Renal cortex interstitium (tissue), 15 donors: ENCODE measurements at places on chromosomes 5 and 9. TPM values are rescaled to one million over a fixed set of nuclear protein-coding genes. Genes with fewer than 3 reads are reported as not detected.
A peak's percentile ranks its signal among the peaks of the same experiment; 100 is the strongest.

Gene PRUNE2
- 11.4 TPM for polyA plus RNA-seq

Gene PDLIM4
- polyA plus RNA-seq = 13.8 TPM

Gene SPINK1
- polyA plus RNA-seq = 11.8 TPM

Gene TCOF1
- 36.9 TPM for polyA plus RNA-seq

Gene TPD52L3
- polyA plus RNA-seq = not detected

Gene FOXD4L6
- polyA plus RNA-seq = not detected

DNA sequence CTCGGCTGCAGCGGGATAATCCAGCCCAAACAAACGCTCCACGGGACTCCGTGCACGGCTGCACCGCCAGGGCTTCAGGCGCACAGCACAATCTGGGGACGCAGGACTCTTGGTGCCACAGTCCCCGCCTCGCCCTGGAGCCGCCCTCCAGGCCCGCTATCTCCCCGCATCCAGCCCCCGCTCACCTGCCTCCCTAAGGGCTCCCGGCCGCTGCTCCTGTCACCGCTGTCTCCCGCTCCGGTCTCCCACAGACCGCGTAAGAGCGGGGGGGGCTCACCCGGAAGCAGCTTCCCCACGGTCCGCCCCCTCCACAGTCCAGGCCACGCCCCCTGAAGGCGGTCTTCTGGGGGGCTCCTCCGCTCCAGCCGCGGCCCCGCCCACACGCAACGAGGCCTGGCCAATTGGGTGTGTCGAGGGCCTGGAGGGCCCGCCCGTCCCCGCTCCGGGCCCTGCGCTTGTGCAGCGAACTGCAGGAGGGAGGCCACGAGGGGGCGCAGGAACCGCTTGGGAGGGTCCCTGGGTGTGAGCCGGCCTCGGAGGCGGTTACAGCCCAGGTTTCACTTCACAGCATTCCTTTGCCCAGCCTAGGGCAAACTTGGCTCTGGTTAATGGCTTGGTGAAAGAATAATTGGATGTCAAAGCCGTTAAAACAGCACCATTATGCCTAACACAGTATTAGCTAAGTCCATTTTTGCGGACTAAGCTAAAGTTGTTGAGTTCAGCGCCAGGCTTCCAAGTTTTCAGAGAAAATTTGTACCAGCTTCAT, at the start of gene ALAD:
TSS of gene ALAD (minus strand) at position 258 of the 766 bp plus-strand sequence. CDS start 7,725 bp downstream, outside the sequence.
- DNase-seq = peak; percentile 99

DNA sequence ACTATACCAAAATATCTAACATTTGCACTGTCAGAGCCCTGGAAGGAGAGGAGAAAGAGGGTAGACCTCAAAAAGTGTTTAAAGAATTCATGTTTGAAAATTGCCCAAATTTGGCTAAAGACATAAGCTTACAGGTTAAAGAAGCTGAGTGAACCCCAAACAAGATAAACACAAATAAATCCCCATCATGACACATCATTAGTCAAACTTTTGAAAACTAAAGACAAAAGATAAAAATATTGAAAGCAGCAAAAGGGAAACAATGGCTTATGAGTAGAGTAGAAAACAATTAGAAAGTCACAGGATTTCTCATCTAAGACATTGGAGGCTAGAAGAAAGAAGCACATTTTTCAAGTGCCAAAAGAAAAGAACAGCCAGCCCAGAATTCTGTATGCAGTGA, 6.1 kb upstream of the UBLCP1 start:
- no peak for DNase-seq

GRCh38 chr9:125603478-125604021, 103.5 kb downstream of the MAPKAP1 start:
- no peak for DNase-seq

DNA sequence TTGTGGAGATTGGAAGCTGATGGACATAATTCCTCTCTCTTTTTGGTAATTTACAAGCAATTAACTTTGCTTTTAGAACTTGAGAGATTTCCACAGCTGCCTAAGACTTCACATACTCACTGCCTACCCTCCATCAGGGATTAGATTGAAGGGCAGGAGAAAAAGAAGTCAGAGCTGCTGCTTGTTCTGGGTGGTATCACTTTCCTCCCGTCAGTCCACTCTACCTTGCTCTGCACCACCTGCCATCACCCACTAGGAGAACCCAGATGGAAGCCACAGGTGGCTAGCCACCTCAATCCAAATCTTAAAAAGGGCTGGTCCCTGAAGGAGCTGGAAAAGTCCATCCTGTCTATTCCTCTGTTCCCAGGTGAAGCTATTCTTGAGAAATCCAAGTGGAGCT, 10.5 kb downstream of the IRF1 start:
- DNase-seq = no peak

- DNase-seq = no peak
Measured at GRCh38 chr5:142453932-142454331, 129.1 kb upstream of the SPRY4 start.

- DNase-seq = no peak
Measured at GRCh38 chr9:534886-535285, 306.6 kb upstream of the DMRT1 start.

DNA sequence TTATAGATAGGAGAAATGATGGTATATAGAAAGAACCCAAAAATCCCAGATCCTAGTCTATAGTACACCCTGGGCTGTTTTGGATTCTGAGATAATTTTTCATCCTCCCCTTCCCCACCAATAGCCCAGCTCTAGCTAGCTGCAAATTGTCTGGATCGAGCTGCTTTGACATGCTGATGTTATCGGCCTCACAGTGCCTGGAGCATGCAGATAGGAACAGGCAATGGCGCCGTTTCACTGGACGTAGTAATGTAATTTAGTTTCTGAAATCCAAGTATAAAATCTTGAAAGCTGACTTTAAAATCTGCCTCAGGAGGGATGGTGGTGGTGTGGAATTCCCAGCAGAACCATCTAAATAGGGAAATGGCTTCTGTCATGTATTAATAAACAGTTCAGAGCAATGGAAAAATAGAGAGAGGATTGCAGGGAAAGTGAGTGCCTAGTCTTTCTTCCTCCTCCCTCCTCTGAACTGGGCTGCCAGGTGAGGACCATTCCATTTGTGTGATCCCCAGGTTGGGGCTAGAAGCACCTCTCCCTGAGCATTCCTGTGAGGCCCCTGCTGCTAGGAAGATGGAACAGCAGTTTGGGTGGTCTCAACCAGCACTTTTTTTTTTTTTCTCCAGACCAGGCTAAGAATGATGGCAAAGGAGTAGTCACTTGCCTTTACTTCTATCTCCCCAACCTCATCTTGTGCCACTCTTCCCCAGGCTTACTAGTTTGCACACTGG, 31.9 kb downstream of the FAM219A start:
- DNase-seq = no peak

DNA sequence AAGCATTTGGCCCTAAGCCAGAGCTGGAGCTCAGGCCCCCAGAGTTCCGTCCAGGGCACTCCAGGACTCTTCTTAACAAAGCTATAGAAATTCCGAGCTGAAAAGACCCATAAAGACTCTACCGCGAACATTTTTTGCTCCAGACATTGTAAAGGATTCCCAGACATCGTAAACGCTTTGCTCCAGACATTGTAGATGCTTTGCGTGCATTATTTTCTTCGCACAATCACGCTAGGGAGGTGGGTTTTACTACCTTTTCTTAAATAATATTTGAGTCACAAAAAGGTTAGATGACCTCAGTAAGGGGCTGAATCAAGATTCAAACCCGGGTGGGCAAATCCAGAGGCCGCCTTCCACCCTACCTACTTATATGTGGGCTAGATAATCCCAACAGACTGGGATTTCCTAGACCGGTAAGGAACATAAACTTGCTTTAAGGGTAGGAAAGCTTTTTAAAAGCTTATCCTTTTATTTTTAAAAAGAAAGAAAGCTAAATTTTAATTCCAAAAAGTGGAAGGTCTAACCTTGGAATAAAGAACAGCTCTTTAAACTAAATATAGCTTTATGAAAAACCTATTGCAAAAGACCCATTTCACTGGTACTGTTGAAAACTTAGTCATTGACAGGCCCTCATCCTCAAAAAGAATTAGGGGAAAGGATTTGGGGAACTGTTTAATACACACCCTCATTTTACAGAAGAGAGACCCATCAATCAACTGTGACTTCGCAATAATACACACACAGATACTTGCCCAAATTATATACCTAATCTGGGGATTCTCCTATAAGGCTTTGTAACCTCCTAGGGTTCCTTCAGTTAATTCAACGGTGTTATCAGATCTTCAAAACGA, 822 bp upstream of the TNIP1 start:
- DNase-seq = no peak

GRCh38 chr5:132458226-132458560, 32.4 kb downstream of the IRF1 start:
- DNase-seq = no peak

DNA sequence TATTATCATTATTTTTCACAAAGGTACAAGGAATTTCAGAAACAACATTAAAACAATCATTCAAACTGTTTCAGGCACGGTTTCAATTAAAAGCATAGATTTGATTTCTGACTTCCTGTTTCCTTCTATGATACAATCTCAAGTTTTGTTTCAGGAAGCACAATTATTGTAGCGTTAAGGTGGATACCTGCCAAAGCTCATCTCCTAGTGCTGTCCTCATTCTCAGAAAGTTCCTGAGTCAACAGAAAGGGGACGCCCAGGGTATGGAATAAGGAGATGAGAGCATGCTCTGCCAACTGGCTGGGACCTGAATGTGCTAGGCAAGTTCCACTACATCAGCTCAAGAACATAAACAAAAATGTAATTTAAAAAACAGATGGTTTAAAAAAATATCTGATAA, 2.0 kb upstream of the TRIM14 start:
- DNase-seq = no peak

DNA sequence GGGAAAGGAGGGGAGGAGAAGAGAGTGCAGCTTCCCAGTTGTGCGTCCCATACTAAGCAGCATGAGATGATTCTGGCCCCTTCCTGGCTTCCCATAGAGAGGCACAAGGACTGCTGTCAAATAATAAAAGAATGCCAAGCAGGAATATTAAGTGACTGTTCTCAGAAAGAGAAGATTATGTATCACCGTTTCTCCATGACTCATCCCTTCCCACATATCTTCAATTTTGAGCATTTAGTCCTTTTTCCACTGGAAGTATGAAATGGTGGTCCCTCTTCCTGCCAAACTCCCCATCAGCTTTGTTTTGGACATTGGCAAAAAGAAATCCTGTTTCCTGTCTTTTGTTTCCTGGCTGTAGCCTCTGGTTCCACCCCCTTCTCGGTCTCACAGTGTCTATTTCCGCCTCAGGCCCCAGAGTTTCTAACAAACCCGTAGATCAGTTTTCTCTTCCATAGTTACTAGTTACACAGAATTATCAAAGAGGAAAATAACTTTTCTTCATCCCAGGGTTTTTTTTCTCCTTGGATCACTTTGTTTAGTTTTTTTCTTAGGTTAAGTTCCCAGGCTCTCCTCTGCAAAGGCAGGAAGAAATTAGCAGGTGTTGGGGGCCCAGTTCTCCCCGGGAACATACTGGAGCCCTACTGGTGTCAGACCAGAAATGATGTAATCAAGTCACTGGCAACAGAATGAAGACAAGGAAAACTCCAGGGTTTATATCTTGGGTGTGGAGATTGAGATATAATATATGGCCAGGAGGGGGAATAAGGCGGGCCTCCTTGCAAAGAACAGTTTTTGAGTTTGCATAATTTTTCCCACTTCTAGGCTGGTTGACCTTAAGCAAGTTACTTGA, 26.4 kb upstream of the ARHGAP26 start:
- no peak for DNase-seq

DNA sequence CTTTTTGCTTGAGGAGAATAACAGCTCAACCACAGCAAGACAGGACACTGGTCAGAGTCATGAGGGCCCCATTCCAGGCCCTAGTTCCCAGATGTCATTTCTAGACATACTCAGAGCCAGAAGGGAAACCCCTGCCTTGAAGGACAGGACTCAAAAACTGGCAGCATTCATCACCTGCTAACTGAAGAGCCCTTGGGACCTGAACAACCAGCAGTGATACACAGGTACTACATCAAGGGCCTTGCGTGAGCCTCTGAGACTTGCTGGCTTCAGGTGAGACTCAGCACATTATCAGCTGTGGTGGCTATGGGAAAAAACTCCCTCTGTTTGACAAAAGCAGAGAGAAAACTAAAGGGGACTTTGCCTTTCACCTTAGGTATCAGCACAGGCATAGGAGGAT, 22.6 kb downstream of the TMEM267 start:
- DNase-seq = no peak

GRCh38 chr9:112680731-112681402, 37.0 kb downstream of the INIP start:
- DNase-seq = no peak

DNA sequence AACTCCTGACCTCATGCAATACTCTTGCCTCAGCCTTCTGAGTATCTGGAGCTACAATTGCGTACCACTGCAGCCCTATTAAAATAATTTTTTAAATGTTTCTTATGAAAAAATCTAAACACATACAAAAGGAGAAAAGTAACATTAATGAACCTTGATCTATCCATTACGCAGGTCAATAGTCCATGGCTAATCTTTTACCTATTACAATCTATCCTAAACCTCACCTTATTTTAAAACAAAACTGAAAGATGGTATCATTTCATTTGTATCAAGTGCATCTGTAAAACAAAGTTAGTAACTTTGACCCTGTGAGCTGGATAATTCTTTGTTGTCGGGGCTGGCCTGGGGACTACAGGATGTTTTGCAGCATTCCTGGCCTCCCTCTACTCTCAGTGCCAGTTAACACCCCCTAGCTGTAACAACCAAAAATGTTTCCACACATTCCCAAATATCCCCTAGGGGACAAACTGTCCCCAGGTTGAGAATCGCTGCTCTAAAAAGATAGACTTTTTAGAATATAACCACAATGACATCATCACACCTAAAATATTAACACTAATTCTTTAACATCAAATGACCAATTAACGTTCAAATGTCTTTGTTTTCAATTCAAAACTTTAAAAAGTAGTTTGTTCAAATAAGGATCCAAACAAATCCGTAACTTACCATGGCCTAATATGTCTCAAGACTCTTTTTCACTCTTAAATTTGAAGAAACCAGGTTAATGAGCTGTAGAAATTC, 54.8 kb downstream of the RNF38 start:
- DNase-seq = no peak

DNA sequence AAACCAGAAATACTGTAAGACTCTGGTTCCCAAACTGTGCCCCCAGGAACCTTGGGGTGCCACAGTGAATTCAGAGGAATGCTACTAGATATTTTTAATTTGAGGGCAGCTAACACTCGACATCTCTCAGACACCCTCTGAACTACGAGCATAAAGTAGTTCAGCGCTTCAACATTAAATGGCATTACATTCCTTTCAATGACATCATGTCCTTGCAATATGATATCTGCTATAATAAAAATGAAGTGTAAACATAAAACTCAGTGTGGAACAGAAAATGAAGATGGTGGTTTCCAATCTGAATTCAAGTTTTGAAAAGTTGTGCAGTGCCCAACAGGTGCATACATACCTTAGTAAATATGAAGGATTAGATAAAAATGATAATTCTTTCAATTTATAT, 116.1 kb downstream of the LPAR1 start:
- no peak for DNase-seq

GRCh38 chr9:123039617-123040219, 6.3 kb downstream of the GPR21 start:
- no peak for DNase-seq

- DNase-seq = no peak
Measured at GRCh38 chr5:58887721-58888409, 305.0 kb downstream of the RAB3C start.

- no peak for DNase-seq
Measured at GRCh38 chr5:154291917-154292316, 101.4 kb downstream of the GALNT10 start.
